ENCODE measurements at places on chromosomes 11 and 22. TPM values are rescaled to one million over a fixed set of nuclear protein-coding genes. Genes with fewer than 3 reads are reported as not detected.

The DEFB131B gene
- total RNA-seq: not detected

The AAMDC gene
- total RNA-seq: 25.6 TPM

The NRGN gene
- 6.6 TPM for total RNA-seq

The NCF4 gene
- not detected for total RNA-seq

Data from bronchus fibroblast of lung (primary cell).